ENCODE measurements at places on chromosomes 13 and 19.

GRCh38 chr19:40200341-40201099 is 9.3 kb downstream of the MAP3K10 start:
- no peak for DNase-seq

GRCh38 chr19:8580710-8581281 is 3.6 kb upstream of the MYO1F start:
- peak; percentile 83 for DNase-seq

- no peak for DNase-seq
Observed at GRCh38 chr19:4870025-4870700, 2.7 kb upstream of the PLIN3 start.

- no peak for DNase-seq
Observed at GRCh38 chr19:32032561-32032960, 312.8 kb upstream of the ZNF507 start.

- no peak for DNase-seq
Observed at GRCh38 chr19:582497-583197, 7.0 kb upstream of the HCN2 start.

GRCh38 chr13:20161951-20162300 is 1.1 kb upstream of the GJA3 start:
- no peak for DNase-seq

DNA sequence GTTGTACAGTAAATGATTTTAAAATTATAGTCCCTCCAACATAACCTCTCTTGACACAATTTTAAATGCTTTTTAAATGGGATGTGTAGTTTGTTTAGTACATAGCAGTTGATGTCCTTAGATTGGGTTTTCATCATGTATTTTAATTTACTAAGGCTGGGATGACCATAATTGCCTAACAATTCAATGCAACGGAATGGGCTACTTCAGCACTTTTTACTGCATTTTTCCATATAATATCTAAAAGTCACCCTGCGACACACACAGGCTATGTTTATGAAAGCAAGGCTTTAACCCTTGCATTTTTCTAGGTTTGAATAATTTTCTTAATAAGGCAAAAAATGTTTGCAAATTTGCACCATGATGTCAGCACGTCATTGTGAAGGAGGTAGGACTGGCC is 321.0 kb downstream of the DLEU7 start:
- DNase-seq = no peak

Measured in stimulated activated CD8-positive, alpha-beta memory T cell treated with anti-CD3 and anti-CD28 coated beads, Interleukin-7, amount 100 ng/mL, for 24 hours (primary cell).